WERI-Rb-1 (cell line): ENCODE measurements at places on chromosomes 3 and 15.

GRCh38 chr3:123314359-123315270, 112.9 kb downstream of the SEC22A start:
- DNase-seq = peak; percentile 21

DNA sequence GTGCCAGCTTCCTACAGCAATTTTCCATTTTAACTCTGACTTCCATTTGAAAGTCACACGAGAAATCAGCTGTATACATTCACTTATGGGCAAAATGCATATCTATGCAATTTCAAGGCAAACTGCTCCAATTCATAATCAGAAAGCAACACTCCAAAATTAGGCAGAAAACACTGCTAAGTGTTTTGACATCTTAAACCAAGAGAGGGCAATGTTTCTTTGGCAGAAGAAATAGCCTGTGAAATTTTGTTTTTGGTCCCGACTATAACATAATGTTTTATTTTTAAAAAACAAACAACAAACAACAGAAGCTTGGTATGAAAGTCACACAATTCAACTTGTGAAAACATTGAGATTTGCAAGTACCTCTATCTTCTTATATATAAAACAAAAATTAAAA, 42.6 kb downstream of the GOLIM4 start:
- no peak for DNase-seq

DNA sequence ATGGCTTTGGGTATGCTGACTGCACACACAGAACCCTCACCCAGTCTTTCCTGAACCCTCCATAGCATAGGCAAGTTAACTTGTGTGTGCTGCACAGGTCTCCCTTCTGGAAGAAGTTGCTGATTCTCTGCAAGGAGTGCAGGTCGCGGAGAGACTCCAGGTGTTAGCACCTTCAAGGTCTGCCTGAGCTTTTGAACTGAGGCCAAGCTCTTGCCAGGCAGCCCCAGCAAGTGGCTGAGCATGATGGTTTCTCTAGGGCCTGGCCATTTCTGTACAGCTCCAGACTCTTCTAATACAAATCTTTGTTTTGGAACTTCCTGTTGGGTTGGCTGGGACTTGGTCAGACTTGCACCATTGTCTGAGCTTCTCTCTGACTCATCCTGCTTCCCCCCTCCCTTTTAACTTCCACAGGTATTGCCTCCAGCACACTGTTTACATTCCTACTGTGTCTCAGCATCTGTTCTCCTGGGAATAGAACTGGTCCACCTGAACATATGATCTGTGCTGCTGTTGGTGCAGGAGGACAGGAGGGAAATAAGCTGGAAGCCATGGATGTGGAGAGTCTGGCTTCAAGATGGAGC, 53.3 kb downstream of the KY start:
- no peak for DNase-seq

- DNase-seq = no peak
Observed at GRCh38 chr3:121330118-121330517, 215.7 kb downstream of the POLQ start.

DNA sequence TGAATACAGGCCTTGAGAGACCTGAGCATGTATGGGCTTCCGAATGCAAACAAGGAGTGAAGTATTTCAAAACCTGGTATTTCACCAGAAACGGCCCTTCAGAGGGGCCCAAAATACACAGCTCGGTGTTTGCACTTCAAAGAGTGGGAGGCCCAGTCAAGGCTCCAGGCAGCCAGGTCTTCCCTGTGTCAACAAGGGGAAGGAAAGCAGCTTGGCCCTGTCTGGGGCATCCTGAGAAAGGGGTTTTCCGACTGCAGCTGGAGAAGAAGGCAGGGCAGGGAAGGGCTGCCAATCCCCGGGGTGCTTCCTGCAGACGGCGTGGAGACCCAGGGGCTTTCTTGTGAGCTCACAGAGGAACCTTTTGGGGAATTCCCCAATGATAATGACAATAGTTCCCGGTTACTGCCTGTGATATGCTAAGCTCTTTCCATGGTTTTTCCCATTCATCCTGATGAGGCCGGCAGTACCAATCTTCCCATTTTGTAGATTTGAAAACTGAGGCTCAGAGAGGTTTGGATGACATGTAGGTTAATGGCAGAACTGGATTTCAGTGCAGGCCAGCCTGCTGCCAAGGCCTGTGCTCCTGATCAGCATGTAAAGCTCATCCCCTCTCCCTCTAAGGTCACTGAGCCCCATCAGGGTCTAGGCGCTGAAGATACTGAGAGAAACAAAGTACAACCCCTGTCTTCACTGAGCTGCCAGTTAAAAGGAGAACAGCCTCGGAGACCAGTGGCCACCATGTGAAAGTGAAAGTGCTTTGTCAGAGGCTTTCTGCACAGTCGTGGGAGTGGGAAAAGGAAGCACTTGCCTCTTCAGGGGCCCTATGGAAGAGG, 43.0 kb upstream of the TLE3 start:
- DNase-seq = no peak

DNA sequence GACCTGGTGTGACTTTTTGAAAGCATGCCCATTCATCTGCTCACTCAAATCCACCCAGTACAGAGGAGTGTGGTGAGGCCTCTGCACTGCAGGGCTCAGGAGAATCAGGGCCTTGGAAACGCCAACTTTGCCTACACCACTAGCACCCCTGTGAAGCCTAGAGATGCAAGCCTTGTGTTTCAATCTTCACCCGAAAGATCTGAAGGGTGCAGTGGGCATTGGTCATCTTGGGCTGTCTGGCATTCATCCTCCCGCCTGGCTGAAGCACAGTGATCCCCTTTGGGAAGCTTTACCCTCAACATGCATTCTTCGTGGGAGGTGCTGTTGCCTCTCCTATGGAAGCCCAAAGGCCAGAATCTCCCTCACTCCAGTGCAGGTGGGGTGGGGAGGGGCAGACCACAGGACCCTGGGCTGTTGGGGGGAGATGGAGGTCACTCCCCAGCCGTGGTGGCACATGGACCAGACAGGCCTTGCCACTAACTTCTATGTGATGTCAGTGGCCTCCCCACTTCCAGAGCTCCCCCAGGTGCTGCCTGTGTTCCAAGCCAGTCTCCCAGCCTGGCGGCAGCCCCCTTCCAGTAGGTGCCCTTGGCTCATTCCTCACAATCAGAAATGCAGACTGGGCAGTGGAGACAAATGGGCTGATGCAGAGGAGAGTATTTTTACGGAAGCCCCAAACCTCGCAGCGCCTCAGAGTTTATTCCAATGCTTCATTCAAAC, 92.5 kb downstream of the ADAMTS17 start:
- no peak for DNase-seq

DNA sequence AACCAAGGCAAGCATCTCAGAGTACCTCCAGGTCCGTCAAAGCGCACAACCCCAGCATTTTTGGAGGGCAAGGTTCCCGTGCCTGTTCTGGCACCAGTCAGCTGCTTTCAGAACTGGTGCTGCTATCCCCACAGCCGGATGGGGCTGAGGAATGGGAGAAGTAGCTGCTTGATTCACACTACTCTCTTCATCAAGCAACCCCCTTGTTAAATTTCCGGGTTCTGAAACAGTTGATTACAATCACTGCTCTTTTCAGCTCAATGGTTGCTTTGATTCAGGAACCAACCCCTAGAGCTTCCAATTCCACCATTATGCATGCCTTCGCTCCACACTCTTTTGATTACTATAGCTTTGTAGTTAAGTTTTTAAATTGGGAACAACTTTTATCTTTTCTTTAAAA, 12.3 kb upstream of the UBA7 start:
- no peak for DNase-seq

- DNase-seq = no peak
Observed at GRCh38 chr3:8629151-8630021, 15.2 kb downstream of the SSUH2 start.

GRCh38 chr3:102057781-102058421, 208.6 kb downstream of the NFKBIZ start:
- no peak for DNase-seq

DNA sequence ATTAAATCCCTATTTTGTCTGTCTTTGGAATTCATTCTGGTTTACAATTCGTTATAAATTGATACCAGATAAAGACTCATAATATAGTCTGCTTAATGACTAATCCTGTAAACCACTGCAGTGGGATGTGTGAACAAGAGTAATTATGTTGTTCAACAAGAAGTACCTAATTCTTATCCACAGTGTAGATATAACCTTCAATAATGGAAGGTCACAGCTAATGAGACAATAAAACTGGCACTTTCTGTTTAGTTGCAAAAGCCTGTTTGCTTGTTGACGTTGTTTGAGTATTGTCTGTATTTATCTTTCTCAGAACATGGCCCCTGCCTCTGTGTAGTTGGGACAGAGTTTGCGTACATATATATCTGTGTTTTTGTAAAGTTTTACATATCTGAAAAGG, 26.7 kb downstream of the PIAS1 start:
- no peak for DNase-seq

DNA sequence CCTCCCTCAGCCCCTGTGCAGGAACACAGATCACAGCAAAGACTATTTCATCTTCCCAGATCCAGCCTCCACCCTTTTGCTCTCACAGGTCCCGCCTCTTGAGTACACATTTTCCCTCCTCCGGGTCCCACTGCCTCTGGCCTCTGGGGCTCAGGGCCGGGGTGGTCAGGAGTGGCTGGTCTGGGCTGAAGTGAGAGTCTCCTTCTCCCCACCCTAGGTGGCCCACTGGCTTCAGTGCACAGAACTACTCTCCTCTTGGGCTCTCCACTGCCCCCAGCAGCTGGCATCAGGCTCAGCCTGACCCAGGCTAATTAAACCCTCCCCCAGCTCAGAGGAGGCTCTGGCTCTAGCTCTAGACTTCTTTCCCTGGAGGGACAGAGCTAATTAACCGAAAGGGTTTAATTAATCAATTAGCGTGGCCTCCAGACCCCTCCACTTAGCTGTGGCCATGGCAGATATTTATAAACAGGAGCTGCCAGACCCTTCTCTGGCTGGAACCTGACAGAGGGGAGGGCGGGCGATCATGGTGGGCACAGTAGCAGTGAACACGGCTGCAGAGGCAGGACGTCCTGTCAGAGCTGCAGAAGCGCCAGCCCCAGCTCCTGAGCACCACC, 15.1 kb downstream of the DUSP7 start:
- DNase-seq = peak; percentile 69

- DNase-seq = no peak
Observed at GRCh38 chr15:72562386-72562785, 88.3 kb downstream of the ARIH1 start.

DNA sequence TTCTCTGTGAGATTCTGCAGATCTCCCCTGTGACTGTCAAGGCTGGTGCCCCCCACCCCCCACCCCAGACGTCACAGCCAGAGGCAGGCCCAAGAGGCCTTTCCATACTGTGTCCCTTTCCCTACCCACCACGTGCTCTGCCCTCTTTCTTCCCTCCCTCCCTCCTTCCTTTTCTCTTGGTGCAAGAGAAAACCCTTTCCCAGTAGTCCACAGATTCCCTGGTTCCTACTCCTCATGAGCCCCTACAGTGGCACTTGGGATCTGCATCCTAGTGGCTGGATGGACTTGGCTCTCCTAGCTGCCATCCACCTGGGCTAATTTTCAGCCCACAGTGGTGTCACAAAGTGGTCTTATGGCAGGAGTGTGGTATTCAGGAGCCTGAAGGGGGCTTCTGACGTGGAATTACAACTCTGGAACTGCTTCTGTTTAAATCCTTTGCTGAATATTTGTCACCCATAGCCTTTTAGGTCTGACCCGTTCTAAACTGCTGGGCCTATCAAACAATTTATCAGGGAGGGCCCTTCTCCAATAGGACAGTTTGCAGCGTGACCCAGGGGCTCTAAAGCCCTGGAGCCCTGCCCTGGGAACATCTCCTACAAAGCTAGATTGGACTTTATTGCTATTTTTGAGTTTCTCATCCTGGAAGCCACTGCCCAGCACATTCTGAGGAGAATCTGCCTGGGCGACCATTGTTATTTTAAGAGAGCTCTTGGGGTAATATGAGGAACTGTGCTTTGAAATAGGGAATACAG, 35.3 kb downstream of the KLF13 start:
- DNase-seq = no peak

DNA sequence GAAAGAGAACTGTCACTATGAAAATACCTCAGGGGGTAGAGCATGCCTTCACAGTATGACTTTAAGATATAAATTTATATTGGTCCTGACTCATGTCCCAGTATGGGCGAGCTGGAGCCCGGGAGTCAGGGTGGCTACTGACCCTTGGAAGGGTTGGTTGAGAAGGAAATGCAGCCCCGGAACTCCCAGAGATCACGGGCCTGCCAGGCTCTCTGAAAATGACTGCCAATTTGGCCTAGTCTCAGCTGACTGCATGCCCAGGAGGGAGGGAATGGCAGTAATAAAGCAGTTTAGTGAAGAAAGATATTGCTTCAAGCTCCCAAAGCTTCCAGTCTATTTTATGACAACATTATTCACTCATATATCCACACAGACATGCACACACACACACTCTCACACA, 299.0 kb downstream of the NR2F2 start:
- no peak for DNase-seq

DNA sequence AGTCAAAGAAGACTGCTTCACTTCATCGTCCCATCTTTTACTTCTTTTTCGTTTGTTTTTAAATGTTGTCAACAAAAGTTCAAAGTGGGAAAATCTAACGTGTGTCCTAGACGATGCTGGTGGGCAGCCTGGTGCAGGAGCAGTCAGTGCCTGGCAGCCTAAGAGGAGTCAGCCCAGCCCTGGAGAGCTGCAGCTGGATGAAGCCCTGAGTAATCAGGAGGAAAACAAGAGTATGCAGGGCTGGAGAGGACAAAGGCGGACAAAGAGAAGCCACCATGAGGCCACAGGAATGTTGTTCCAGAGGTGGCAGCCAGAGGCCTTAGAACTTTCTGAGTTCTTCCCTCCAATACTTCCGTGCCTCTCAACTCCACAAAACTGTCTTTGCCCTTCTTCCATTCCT, 5.7 kb downstream of the ADAMTS17 start:
- DNase-seq = no peak

DNA sequence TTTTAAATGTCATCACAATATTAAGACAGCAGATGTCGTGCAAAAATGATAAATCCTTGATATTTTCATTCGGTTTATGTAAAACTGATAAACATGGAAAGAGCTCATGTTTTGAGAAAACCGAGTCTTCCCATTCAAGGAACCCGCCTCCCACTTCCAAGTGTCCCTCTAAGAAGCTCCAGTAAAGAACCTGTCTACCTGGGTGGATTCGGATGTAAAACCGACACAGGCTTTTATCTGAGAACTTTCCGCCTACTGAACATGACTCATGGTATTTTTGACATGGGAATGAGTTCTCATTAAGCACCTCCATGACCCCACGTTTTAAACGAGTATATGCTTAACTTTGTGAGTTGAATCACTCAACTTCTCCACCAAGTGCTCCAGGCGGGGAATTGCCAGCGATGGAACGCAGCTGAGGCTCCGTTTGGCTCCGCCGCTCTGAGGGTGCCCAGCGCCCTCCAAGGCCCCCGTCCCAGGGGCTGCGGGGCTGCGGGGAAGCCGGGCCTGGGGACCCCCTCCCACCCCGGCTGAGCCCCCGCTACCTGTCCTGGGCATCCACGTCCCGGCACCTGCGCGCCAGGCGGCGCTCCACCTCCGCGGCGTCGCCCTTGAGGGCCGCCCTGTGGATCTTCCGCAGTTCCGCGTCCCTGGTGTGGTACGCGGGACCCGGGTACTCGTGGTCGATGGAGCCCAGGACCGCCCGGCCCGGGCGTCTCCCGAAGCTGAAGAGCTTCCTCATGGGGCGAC, 119.9 kb downstream of the LMLN start:
- peak; percentile 17 for DNase-seq
